AML-193 (cell line): ENCODE measurements at places on chromosomes 5 and 9.

GRCh38 chr5:112995764-112996618, 19.4 kb downstream of the DCP2 start:
- DNase-seq, result peak; percentile 39

- no peak for DNase-seq
These were observed 9.1 kb downstream of the MEGF10 start for GRCh38 chr5:127299678-127300077.

- no peak for DNase-seq
These were observed 36.2 kb downstream of the TARS1 start for GRCh38 chr5:33476992-33477391.

- DNase-seq, result no peak
These were observed 45.7 kb upstream of the KCNN2 start for GRCh38 chr5:114316167-114316566.

- DNase-seq, result no peak
These were observed 231.6 kb upstream of the VLDLR start for GRCh38 chr9:2390028-2390427.

- peak; percentile 42 for DNase-seq
These were observed 587 bp downstream of the UBE2R2 start for GRCh38 chr9:33817327-33818166.

- DNase-seq, result no peak
These were observed 122.7 kb upstream of the SPDL1 start for GRCh38 chr5:169460896-169461295.

DNA sequence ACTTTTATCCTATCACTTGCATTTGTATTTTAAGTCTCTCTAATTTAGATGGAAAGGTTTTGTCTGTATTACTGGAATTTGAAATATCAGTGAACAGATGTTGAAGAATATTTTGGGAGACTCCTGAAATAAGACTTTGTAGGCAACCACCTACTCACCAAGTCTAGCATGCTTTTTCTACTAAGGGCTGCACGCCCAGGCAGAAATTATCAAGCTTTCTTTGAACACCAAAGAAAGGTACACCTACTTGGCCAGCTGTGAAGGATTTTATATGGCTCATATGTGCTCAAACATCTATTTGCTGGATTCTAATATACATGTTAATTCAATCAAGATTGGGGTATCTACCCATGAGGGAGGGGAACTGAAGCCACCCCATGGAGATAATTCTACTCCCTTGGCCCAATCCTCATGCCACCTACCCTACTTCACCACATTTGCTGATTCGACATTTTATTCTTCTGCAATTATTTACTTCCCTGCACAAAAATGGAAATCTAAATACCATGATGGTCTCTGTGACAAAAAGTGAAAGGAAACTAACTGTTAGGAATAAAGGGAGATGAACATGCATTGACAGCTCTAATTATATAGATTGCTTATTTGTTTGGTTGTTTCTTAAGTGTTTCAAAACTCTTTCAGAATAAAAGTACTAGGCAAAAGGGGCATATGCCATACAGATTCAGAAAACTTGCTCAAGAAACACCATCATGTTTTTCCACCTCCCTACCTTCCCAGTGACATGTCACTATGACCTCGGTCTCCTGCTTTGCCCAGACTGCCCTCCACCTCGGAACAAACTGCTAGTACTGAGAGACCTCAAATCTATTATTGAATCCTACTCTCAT, 895 bp upstream of the MYOT start:
- no peak for DNase-seq

- DNase-seq, result no peak
These were observed 234.2 kb upstream of the PANK3 start for GRCh38 chr5:168813184-168813968.

GRCh38 chr5:133247151-133247709, 195.4 kb downstream of the HSPA4 start:
- DNase-seq, result no peak

GRCh38 chr9:27537756-27538155, 8.1 kb upstream of the MOB3B start:
- no peak for DNase-seq

DNA sequence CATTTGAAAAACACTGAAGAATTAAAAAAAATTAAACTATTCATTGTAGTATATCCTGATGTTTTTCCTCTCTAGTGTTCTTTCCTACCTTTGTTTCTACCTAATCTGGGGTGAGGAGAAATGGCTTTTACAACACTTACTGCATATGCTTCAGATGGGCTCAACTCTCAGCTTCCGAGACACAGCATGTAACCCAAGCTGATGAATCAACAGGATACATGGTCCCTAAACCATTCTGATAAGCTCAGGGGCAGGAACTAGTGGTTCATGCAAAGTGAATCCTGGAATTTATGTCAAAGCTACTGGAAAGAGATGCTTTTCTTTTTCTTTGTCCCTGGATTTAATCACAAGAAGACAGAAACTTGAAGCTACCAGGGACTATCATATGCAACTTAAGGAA, 672.5 kb upstream of the RORB start:
- no peak for DNase-seq

GRCh38 chr5:124285071-124285470, 461.4 kb downstream of the ZNF608 start:
- DNase-seq, result no peak

- DNase-seq, result no peak
These were observed 10.4 kb downstream of the HNRNPK start for GRCh38 chr9:83969602-83970001.

GRCh38 chr9:34125681-34126206, 754 bp downstream of the DCAF12 start:
- no peak for DNase-seq

DNA sequence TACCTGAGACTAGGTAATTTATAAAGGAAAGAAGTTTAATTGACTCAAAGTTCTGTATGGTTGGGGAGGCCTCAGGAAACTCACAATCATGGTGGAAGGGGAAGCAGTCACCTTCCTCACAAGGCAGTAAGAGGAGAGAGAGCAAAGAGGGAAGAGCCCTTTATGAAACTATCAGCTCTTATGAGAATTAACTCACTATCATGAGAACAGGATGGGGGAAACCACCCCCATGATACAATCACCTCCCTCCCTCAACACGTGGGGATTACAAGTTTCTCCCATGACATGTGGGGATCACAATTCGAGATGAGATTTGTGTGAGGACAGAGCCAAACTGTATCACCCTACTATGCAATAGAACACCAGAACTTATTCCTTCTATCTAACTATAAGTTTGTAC, 27.9 kb downstream of the CD274 start:
- DNase-seq, result no peak

DNA sequence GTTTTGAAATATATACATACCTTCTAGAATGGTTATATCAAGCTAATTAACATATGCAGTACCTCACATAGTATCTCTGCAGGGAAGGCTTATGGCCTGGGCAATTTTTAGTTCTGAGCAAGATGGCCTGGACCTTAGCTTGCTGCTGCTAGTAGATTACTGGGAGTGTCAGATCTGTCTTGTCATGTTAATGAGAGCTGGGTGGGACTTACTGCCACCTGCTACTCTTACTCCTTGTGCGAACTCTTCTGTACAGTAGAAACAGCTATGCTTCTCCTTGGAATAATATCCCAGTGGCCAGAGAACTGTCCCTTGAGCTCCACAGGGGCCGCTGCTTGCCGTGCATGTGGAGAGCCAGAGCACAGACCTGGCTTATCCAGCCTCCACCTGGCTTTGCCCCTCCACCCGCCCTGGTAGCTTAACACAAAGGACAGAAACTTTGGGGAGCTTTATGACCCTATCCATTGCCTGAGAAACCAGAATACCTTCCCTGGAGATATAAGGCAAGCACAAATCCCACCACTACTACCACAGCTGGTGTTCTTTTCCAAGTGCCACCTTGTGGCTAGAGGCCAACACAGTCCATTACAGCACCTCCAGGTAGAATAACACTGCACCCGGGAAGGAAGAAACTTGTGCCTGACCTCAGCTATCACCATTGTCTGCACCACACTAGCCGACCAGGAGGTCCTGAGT, 74.4 kb upstream of the RUSC2 start:
- no peak for DNase-seq

DNA sequence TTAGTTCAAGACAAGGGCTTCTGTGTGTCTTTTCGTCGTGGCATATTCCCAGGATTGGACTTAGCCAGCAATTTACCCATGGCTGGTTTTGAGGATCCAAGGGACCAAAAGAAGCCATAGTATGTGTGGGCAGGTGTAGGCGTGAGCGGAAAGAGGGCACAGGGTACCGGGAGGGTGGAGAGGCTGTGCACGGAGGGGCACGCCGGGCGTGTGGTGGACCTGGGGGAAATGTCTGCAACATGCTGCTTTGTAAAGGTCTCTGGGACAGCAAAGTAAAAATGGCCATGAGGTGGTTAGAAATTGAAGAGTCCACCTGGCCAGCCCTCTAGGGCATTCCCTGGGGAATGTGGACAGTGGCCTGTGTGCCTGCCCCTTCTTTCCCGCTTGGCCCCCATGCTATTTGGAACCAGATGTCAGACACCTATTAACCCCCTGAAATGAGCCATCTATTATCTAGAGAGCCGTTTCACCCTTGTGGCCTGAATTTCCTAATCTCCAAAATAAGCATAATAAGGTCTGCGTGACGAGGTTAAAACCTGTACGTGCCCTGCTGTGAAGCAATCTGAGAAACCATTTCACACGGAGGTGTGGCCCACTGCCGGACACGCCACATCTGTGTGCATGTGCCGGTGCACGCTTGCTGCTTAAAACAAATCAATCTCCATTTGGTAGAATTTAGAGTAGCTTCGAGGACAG, 5.1 kb downstream of the FLT4 start:
- DNase-seq, result no peak
